ENCODE measurements at places on chromosomes 1 and 21.

DNA sequence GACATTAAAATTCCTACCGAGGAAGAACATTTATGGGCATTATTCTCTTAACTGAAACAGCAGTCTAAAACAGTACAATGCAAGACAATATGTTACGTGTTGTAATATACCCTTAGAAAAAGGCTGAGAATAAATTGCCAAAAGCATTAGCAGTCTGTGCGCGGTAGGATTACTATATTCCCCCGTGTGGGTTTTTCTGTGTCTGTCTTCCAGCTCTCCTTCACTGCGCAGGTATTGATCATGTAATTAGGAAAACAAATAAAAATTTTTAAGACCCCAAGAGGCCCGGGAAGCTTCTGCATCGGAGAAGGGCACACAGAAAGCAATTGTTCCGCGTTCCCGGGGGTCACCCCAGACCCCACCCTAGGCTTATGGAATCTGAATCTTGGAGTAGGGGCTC is 68.8 kb downstream of the FBXO2 start:
- no peak for DNase-seq

DNA sequence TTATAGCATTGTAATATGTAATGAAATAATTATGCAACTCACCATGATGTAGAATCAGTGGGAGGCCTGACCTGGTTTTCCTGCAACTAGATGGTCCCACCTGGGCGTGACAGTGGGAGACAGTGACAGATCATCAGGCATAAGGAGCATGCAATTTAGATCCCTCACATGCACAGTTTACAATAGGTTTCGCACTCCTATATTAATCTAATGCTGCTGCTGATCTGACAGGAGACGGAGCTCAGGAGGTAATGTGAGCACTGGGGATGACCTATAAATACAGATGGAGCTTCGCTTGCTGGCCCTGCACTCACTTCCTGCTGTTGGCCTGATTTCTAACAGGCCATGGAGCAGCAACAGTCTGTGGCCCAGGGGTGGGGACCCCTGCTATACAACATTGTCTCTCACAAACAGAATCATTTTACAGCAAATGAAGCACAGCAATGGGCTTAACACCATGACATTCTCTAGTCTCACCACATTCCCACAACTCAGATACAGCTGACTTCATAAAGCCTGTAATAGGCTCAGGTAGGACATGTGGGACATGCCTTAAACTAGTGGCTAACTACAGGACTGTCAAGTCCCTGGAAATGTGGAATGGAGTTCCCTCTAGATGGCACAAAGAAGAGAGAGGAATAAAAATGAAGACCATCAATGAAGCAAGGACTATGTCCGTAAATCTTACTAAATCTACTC is 40.7 kb upstream of the SLC5A9 start:
- DNase-seq, result no peak

DNA sequence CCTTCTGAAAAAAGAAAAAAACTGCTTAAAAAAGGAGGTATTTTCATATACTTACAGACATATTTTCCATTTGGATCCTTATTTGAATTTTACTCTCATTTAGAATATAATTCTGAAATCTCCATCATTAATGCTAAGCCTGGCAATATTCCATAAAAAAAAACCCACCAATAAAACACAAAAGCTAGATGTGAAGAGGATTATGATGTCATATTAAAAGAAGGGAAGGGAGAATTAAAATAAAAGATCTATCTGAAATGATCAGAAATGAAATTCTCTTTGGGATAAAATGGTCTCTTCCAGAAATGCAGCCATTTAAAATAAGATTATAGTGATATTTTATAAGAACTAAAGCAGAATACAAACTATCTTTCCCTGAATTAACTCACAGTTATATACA is 206.7 kb upstream of the CAMK1G start:
- no peak for DNase-seq

DNA sequence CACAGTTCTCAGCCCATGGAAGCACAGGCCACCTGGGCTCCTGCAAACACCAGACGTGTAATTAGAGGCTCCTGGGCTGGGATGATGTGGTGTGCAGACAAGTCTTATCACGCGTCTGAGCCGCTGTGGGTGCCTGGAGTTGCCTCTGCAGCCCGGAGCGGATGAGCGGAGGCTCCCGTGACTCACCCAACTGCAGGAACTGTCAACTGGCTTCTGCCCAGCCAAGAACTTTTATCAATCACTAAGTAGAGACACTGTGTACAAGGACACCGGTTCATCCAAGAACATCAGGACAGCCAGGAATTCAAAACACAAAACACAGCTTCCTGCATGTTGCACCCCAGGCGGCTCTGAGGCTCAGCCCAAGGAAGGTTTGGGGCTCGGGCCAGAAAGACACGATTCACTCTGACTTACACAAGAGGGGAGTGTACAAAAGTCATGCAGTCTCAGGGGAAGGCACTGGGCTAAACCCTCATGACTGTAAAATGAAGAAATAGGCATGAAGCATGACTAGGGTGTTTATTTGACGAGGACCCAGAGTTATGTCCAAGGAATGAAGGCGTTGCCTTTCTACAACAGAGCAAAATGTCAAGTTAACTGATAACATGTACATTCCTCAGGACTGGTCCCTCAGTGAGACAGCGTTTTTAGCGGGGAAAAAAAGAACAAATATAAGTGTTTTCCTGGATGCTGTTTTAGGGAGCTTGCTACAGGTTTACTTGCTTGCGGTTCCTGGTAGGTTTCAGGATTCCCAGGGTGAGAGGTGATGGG is 21.1 kb downstream of the ERRFI1 start:
- peak; percentile 67 for DNase-seq

DNA sequence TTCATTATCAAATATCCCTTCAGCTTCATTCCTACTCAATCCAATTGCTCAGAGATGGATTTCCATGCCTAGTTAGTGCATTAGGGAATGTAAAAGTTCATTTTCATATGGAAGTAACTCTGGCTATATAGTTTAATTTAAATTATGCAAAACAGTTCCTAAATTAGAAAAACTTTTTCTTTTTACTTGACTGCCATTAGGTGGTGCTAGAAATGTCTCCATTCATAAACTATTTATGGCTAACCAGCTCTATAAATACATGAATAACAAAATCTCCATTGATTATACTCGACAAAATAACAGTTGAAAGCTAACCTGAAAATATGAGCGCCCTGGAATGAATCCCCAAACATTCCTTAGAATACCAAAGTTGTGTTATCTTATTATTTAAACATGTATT is 311.4 kb downstream of the USH2A start:
- no peak for DNase-seq

- DNase-seq, result no peak
Observed at GRCh38 chr1:39842836-39843235, 40.5 kb downstream of the TRIT1 start.

DNA sequence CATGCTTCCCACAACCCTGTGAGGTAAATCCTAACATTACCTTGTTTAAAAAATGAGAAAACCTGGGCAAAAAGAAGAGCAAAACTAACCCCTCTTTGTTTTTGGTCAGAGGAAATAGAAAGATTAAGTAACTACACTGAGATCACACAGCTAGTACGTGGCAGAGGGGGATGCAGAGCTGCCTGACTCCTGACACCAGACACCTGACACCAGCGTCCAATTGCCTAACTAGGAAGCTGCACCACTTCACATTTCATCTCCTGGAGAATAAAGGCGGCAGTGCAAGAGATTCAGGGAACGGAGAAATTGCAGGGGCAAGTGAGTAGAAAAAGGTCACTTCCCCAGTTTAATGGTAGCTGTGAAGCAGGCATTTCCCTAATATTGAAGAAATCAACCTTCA is 229.3 kb upstream of the PTBP2 start:
- no peak for DNase-seq

GRCh38 chr1:70745199-70745598 is 302.4 kb downstream of the PTGER3 start:
- peak; percentile 1 for DNase-seq

DNA sequence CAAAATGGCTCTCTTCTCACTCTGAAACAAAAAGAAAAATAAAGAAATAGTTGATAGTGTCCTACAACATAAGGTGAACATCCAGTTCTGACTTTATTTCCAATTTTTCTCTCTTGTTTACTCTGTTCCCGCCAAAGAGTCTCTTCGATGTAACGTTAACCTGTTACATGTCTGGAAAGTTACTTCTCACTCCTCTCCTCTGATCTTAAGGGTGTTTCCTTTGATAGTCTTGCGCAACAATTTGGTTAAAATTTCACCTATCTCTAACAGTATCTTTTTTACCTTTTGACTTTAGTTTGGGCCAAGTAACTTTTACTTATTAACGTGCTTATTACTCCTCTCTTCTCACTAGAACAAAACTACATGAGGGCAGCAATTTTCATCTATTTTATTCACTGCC is 1450.2 kb downstream of the BRINP3 start:
- no peak for DNase-seq

GRCh38 chr1:175477786-175478185 is 265.6 kb downstream of the TNR start:
- DNase-seq, result no peak

- DNase-seq, result no peak
Observed at GRCh38 chr1:31299365-31299764, 2.5 kb downstream of the ZCCHC17 start.

DNA sequence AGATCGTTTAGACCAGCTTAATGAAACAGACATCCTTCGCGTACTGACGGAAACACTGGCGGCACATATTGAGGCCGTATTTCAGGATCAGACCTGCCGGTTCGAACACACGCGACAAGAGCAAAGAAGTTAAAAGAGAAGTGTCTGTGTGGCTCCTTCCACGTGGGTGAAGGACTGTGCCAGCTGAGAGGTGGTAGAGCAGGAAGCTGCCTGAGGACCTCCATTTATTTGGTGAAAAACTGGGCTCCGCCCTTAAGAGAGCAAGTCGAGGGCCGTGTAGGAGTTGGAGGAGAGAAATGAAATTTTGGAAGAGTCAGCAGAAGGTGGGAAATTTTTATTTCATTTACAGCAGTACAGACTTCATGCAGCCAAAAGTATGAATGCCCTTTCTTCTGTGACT is 38.8 kb upstream of the ADORA3 start:
- no peak for DNase-seq

- DNase-seq, result peak; percentile 93
Observed at GRCh38 chr21:39788383-39788782, 43.4 kb downstream of the IGSF5 start.
